ENCODE measurements at places on chromosomes 3 and 15.

GRCh38 chr15:62464705-62465104 lies 299.6 kb upstream of the C2CD4B start:
- no peak for DNase-seq

DNA sequence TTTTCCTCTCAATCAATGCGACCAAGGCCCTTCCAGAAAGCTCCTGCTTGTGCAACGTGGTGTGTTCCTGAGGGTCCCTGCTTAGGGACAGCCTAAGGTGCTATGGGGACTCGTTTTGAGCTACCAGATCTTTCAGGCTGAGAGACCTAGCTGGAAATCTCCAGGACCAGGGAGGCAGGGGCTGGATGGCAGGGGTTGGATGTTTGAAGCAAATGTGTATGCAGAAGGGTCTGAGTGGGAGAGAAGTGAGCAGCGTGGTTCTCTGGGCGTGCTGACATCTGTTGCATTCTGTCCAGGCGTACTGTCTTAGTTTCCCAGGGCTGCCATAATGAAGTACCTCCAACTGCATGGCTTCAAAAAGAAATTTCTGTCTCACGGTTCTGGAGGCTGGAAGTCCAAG lies 31.7 kb upstream of the SLCO2A1 start:
- DNase-seq: no peak

DNA sequence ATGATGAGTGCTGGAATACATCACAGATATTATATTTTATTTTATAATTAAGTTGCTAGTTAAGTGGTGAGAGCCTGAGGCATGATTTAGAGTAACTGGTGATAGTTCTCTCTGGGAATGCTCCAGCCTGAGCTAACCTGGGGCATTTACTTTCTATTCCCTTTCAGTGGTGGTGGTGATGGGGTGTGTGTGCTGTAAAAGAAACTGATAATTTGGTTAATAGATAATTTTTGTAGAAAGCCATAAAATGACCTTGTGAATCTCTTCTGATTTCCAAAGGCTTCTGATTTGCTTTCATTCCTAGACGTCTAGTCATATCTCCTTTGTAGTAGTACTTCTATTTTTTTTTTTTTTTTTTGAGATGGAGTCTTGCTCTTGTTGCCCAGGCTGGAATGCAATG lies 46.8 kb upstream of the DPPA4 start:
- DNase-seq: no peak

DNA sequence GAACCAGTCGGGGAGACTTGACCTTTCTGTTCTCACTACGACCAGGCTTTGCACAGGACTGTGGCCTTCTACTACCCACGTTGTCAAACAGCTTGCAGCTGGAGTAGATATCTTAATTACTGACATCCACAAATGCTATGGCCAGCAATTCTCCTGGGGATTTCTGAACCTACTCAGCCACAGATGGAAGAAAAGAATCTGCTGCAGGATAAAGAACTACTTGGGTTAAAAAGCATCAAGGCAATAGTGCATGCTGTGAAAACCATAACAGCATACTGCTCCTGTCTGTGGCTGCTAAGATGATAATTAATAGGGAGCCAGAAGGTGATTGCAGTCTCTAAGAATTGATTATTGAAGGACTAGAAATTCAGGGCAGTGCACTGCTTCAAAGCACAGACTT lies 859.2 kb upstream of the SEMA6D start:
- no peak for DNase-seq

DNA sequence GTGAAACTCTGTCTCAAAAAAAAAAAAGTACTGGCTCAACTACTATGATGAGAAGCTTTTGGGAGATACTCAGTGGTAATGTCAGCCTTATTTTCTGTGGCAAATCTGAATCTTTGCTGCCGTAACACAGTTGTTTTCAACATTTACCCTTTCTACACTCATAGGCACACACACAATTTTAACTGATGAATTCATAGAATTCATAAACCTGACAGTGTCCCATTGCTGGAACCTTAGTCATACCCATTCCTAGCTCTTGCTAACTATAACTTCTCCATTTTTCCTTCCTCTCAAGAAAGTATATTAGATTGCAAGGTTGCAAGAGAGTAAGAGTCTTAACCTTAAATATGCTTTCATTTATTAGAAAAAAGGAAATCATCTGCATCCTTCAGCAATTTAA lies 496.6 kb downstream of the FHIT start:
- DNase-seq: no peak

DNA sequence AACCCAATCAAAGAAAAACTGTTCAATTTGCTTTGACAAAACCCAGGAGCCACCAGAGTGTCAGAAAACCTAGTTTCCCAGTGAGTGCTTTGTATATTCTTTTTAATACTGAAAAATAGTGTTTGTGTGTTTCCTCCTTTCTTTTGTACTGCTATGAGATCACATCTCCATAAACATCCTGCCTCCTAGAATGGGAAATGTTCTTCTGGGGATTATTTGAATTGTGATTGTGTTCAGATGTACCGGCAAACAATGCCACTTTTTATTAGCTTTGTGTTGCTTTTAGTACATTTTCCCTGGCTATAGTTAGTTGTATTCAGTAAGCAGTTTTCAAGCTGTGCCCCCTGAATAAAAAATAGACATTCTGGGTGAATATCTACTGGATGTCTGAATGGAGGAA lies 148.0 kb upstream of the NR2E3 start:
- no peak for DNase-seq

DNA sequence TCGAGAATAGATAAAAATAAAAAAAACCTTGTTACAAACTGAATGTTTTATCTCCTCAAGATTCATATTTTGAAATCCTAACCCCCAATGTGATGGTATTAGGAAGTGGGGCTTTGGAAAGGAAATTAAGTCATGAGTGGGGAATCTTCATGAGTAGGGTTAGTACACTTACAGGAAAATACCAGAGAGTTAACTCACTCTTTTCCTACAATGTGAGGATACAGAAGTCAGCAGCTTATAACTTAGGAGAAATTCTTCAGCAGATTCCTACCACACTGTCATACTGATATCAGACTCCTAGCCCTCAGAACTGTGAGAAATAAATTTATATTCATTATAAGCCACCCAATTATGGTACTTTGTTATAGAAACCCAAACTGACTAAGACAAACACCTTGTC lies 453.1 kb downstream of the GBE1 start:
- no peak for DNase-seq

Data from stimulated activated CD8-positive, alpha-beta memory T cell treated with anti-CD3 and anti-CD28 coated beads, Interleukin-7, amount 100 ng/mL, for 4 hours (primary cell).